Adipocyte (in vitro differentiated cells): ENCODE measurements at places on chromosomes 6 and 20.
A peak's percentile ranks its signal among the peaks of the same experiment; 100 is the strongest.

DNA sequence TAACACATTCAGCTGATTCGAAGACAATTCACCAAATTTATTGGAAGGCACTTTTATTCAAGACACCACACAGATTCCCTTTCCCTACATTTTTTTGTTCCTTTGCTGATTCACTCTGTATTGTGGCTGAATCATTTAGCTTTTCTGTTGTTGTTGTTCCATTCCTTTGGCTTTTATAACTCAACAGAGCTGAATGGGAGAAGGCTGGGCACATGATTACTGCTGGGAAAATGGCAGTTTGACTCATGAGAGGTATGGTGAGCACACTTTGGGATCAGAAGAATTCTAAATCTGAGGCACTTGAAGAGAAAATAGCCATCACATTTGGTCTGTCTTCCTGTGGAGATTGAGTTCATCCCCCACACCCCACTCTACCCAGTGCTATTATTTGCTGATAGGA lies 15.7 kb upstream of the SAYSD1 start:
- no peak for DNase-seq

- no peak for DNase-seq
Measured at GRCh38 chr20:21092806-21093205, 13.4 kb downstream of the LINC00237 start.

GRCh38 chr6:2158596-2159271 lies 86.7 kb downstream of the GMDS start:
- DNase-seq = peak; percentile 38

DNA sequence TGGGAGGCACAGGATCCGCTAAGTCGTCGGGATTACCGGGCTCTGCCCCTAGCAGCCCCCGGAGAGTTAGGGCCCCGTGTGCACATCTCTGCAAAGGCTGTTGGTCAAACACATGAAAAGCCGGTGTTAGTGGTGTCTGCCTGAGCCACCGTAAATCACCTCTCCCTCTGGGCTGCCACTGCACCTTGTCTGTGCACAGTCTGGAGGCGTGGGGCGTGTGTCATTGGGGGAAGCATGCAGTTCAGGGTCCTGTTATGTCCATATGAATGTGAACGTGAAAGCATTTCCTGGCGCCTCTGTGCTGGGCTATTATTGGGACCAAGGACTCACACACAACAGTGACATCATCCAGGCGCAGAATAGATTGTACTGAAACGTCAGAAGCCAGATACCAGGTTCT lies 305.6 kb downstream of the NRN1 start:
- no peak for DNase-seq

DNA sequence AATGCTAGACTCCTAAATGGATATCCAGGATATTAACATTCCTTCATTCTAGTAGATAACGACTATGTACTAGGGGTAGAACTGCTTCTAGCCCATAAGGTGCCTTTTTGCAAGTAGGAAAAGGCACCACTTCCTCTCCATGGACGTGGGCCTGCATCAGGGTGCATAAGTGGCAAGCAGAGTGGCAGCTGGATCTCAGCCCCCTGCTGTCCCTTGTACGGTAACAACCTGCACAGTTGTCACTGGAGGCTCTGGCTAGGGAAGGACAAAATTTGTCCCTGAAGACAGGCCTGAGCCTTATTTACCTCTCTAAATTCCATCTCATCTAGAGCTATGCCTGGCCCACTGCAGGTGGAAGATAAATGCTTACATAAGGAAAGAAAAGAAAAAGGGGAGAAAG lies 42.5 kb upstream of the SAYSD1 start:
- DNase-seq = no peak

DNA sequence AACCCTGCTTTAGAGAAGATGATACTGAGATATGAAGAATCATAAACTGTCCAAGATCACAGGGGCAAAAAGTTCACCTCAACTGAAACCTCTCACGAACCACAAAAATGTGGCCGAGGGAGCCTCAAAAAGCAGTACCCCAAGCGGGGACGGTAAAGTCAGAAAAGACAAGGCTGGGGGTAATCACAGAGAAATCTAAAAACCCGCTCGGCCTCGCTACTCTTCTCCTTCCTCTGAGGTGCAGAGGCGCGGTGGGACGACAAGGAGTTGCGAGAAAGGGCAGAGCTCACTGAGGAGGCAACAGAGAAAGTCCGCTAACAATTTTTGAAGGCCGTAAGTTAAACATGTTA lies 356 bp upstream of the IRAK1BP1 start:
- DNase-seq = no peak

DNA sequence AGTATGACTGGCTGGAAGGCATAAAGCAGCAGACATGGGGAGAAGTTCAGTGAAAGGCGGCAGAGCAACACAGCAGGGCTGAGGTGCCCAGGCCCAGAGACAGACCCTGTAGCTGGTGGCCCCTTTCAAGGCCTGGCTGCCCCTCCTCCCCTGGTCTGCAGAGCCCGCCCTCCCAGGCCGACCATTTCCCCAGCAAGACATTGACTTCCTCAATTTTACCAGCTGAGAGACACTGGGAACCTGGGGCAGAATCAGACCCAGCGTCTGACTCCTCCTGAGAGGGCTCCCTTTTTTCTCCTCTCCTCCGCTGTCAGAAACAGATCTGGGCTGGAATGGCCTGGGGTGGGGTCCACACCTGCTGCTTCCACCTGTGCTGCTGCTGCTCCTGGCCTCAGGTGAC lies at the start of gene TREML4:
TSS of gene TREML4 (plus strand) at position 254 of the 400 bp plus-strand sequence. CDS start at position 333, 79 bp downstream.
- DNase-seq = no peak

GRCh38 chr20:16485401-16485800 lies 87.8 kb downstream of the KIF16B start:
- peak; percentile 60 for DNase-seq

DNA sequence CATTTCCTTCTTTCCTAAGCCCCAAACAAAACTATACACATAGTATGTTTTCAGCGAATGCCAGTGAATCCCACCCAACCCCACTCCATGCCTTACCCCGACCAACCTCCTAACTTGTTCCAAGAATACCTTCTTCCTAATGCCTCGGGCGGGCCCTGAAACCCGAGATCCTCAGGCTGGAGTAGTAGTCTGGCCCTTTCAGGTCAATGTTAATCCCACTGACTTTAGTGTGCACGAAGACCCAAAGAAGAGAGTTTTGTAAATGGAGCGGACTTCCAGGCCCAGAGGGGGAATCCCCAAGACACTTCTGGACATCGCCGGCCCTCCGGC lies 394 bp downstream of the YIPF3 start:
- peak; percentile 73 for DNase-seq

DNA sequence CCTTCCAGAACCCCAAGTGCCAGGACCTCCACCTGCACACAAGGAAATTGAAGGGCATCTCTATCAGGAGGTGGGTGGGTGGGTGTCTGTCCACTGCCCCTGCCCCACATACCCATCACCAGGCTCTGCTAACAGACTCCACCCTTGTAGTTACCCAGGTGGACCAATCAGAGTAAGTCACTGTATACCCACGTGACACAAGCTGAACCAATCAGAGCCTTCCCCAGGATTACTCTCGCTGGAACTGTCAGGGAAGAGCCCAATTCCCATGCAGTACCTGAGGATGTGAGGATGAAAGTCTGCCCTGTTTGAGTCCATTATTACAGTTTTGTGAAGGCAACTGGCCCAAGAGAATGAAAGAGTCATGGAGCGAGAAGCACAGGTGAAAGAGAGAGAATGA lies 4.2 kb downstream of the OCSTAMP start:
- no peak for DNase-seq

GRCh38 chr20:59159493-59160376 lies 3.9 kb upstream of the ZNF831 start:
- no peak for DNase-seq

GRCh38 chr6:154876486-154877280 lies 118.4 kb upstream of the TIAM2 start:
- no peak for DNase-seq

DNA sequence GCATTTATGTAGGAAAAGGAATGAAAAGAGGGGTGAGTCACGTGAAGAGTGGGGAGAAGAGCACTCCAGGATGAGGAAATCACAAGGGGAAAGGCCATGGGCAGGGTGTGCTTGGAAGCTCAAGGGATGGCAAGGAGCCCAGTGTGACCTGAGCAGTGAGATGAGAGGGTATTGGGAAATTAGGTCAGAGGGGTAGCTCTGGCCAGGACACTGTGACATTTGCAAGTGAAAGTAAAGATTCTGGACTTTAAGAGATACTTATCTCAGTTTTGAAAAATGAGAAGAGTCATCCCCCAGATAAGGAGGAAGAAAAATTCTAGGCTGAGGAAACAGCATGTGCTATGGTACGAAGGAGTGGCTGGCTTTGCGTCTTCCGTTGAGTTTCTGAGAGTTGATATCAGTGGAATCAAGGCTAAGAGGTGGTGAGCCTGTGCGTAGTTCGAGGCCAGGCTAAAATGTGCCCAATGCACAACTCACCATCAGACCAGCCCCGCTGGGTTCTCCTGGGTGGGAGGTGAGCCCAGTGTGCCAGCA lies 79.9 kb downstream of the GCLC start:
- DNase-seq = peak; percentile 71

GRCh38 chr20:38812182-38812581 lies 6.7 kb downstream of the PPP1R16B start:
- no peak for DNase-seq

DNA sequence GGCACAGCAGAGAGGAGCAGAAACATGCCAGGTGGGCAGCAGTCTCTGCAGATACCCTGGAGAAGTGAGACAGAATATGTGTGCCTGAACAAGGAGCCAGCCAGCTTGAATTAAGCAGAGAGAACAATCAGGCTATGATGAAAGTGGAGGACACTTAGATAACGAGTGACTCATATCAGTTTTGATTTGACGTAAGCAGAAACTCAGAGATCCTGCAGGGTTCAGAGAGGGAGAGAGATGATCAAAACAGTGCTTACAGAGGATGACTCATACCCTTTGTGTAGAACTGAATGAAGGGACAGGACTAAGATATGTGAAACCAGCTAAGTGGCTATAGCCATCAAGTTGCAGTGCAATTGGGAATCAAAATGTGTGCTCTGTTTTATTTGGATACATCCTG lies 300.7 kb downstream of the TENT5A start:
- DNase-seq = peak; percentile 70

- DNase-seq = no peak
Measured at GRCh38 chr6:50927800-50928199, 109.1 kb downstream of the TFAP2B start.

- DNase-seq = peak; percentile 8
Measured at GRCh38 chr20:7695635-7696034, 244.6 kb downstream of the HAO1 start.

GRCh38 chr20:33609504-33609903 lies 52.6 kb upstream of the C20orf144 start:
- DNase-seq = no peak

GRCh38 chr20:4791121-4791520 lies 69.4 kb downstream of the PRND start:
- no peak for DNase-seq

DNA sequence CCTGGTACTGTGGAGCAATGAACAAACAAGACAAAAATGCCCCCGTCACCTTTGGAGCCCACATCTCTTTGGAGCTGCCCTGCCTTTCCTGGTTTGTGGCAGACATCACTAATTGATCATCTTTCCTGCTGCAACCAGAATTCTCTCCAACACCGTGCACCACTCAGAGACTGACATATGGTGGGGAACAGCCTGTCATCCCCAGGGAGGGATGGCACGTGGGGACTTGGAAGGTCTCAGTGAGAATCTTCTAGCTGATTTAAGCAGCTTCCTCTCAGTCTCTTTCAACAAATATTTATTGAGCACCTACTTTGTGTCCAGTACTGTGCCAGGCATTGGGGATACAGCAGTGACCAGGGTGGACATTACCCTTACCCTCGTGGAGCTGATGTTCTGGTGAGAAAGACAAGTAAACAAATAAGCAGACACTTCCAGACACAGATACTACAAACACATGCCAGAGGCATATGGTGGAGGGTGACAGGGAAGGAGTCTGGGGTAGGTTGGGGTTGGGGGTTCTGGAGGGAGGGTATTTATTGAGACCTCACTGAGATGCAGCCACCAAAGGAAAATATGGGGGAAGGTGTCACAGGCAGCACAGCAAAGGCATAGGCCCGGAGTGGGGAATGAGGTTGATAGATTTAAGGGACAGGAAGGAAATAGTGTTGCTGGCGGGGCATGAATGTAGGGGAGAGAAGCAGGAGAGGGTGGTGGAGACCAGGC lies 82.3 kb downstream of the CEBPB start:
- DNase-seq = no peak

- DNase-seq = peak; percentile 80
Measured at GRCh38 chr20:10634683-10635411, 39.0 kb downstream of the JAG1 start.

- DNase-seq = no peak
Measured at GRCh38 chr20:23083553-23084220, 2.4 kb downstream of the CD93 start.

DNA sequence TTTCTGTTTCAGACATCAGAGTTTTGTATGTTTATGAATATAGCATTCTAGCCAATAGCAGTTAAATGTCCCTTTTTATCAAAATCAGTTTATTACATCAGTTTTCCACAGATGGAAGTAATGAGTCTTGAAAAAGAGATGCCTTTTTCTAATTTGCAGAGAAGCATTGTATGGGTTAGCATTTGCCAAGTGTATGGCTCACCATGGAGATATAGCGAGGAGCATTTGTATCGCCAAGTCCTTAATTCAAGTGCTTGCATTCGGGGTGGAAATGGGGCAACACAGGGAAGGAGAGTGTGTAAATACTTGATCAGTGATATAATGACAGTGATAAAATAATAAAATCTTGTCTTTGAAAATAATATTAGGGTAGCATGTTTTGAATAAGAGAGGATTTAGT lies 42.9 kb downstream of the TXLNB start:
- no peak for DNase-seq

GRCh38 chr6:1592852-1593251 lies 16.9 kb upstream of the FOXC1 start:
- DNase-seq = no peak

- no peak for DNase-seq
Measured at GRCh38 chr6:27693766-27694546, 218.2 kb downstream of the OR2B2 start.

DNA sequence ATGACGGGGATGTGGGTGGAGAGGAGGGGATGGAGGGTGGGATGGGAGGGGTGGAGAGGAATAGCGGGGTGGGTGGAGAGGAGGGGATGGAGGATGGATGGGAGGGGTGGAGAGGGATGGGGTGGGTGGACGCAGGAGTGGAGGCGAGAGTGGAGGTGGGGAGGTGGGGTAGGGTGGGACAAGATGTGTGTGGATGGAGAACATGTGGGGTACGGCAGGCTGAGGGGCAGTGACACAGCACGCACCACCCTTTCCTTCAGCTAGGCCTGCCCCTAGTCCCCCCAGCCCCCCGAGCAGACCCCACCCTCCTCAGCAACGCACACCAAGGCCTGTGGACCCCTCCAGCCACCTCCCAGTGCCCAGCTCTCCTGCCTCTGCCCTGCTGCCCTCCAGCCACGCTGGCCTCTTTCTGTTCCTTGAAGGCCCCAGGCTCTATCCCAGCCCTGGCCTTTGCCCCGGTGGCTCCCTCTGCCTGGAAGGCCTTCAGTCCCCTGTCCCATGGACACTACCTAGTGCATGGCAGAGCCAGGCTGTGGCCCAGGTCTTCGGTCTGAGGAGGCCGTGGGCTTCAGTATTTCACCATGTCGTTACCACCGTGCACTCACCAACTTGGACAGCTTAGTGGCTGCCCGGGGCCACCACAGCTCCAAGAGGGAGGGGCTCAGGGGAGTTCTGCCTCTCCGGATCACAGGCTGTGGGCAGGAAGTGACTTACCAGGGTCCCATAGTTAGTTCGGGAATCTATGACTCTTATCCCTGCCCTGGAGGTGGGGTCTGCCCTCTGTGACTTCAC lies 78.4 kb upstream of the PMEPA1 start:
- DNase-seq = no peak
